ENCODE measurements at places on chromosomes 7 and 10.
A peak's percentile ranks its signal among the peaks of the same experiment; 100 is the strongest.

GRCh38 chr10:124166431-124167125 lies 73.2 kb upstream of the CHST15 start:
- no peak for DNase-seq

- DNase-seq, result no peak
These were observed 113.6 kb downstream of the TBXAS1 start for GRCh38 chr7:139942636-139943035.

- no peak for DNase-seq
These were observed 28.5 kb downstream of the CHAT start for GRCh38 chr10:49642311-49642710.

DNA sequence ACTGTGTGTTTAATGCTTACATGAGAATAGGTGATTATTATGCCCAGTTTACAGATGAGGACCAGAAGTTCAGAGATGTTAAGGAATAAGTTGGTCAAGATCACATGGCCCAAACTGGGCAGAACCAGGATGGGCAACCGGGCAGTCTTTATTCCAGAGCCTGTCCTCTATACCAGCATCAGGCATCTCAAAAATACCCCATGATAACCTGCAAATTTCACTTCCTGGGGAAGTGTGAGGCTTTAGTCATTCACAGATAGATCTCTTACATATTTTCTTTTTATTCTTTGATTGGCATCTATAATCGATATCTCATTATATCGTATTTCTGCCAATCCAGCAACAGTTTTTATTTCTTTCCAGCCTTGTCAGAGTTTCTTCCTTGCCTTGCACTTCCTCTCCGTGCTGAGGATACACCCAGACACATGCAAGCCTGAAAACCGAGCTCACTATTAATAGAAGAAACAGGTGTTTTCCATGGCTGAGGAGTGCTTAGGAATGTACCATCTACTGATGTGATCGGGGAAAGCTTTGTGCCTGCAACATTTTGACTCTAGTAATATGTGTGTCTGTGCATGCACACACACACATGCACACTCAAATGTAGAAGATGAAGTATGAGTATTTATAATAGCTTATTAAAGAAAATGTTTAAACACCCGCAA lies 82.4 kb downstream of the CREM start:
- DNase-seq, result no peak

- no peak for DNase-seq
These were observed 388.6 kb upstream of the C7orf33 start for GRCh38 chr7:148201992-148202391.

GRCh38 chr7:84820481-84820880 lies 366.4 kb downstream of the SEMA3D start:
- no peak for DNase-seq

GRCh38 chr10:86785037-86785436 lies 28.6 kb downstream of the BMPR1A start:
- no peak for DNase-seq

DNA sequence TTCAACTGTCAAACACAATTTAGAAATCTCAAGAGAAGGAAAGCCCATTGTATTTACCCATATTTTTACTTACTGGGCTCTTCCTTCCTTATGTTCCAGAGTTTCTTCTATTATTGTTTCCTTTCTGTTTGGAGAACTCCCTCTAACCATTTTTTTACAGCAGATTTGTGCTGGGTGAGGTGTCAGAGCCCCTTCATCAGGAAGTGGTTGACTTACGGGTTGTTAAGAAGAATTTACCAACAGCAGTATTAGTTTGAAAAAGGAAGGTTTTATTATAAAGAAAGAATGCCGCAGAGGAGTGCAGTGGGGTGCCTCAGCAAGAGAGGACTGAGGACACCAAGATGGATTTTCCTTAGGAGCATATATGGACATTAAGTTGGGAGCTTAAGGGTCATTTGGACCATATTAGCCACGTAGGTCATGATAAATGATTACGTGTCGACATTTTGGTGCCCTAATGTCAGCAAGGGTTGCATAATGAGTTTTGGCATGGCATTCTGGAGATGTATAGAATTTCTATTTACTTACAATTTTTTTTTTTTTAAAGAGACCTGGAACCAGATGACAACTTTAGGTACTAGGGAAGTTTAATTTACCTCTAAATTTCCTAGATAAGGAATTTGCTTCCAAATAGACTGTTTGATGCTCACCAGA lies 6.3 kb upstream of the TBATA start:
- DNase-seq, result no peak

GRCh38 chr10:13950543-13950939 lies 363.8 kb downstream of the PRPF18 start:
- no peak for DNase-seq

GRCh38 chr7:38796626-38797501 lies 112.1 kb downstream of the VPS41 start:
- peak; percentile 39 for DNase-seq

GRCh38 chr10:126204320-126204719 lies 184.0 kb downstream of the ADAM12 start:
- no peak for DNase-seq

DNA sequence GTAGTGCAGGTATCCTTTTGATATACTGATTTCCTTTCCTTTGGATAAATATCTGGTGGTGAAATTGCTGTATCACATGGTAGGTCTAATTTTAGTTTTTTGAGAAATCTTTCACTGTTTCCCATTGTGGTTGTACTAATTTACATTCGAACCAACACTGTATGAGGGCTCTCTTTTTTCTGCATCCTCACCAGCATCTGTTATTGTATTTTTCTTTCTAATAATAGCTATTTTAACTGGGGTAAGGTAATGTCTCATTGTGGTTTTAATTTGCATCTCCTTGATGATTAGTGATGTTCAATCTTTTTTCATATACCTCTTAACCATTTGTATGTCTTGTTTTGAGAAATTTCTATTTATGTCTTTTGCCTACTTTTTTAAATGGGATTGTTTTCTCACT lies 335.4 kb upstream of the MTPN start:
- DNase-seq, result no peak

GRCh38 chr7:12747687-12748306 lies 60.4 kb downstream of the ARL4A start:
- DNase-seq, result no peak

GRCh38 chr7:6218329-6218728 lies 54.1 kb downstream of the CYTH3 start:
- DNase-seq, result no peak

DNA sequence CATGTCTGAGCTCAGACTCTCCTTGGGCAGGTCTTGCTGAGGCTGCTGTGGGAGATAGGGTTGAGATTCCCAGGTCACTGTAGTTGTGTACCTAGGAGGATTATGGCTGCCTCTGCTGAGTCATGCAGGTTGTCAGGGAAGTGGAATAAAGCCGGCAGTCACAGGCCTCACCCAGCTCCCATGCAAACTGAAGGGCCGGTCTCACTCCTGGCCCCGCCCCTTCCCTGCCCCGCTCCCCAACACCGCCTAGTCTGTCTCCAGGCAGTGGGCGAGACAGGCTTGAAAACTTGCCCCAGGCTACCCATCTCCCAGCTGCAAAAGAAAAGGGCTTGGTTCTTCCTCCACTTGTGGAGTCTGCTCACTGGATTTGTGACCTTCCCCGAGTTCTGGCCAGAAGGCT lies 41.6 kb upstream of the SDHAF3 start:
- no peak for DNase-seq

DNA sequence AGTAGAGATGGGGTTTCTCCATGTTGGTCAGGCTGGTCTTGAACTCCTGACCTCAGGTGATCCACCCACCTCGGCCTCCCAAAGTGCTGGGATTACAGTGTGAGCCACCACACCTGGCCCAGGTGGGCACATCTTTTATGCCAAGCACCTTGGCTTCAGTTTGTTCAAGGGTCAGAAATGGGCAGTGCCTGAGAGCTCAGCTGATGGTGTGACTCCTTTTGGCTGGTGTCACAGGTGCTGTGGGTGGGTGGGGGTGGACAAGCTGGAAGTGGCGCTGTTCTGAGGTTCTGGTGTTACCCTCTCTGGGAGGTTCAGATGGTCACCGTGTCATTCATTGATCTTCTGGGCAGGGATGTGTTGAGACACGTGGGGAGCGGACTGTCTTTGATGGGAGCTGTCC lies 11.5 kb downstream of the ADCY1 start:
- DNase-seq, result no peak

DNA sequence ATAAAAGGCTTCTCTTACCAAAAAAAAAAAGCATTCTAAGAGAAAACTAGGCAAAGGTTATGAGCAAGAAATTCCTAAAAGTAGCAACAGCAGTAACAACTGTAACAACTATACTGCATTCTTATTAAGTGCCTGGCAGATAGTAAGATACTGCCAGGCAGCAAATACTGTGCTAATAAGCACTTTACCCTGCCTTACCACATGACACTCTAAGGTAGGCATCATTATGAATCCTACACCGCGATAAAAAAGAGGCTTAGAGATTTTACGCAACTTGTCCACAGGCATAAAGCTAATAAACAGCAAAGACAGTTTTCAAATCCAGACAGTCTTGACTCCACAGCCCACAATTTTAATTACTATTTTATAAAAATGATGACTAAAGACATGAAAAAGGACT lies 83.2 kb downstream of the USP6NL start:
- no peak for DNase-seq

DNA sequence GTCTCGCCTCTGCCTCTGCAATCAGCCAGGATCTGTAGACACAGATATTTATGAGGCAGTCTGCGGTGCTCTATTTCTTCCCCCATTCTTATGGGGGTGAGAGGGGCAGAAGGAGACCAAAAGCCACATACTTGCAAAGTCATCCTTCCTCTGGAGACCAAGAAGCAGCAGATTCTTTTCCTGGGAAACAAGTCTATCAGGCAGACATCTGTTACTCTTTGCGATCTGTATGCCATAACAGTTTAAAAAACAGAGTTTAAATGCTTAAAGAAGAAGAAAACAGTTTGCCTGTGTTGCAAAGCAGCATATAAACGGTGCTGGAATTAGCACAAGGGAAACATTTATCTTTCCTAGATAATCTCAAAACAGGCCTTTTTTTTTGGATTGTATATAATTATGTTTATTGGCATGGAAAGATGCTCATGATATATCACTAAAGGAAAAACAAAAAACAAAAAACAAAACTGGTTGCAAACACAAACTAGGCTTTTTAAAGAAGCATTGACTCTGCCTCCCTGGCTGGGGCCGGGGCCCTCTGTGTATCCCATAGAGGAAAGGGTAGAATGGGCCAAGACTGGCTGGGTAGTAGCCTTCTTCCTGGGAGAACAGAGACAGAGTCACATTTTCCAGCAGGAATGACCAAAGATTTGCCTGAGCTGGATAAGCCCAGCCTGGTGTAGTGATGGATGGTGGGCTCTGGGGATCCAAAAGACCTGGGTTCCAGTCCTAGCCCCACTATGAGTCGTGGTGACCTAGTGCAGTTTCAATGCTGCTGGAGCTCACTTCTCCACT lies 50.4 kb downstream of the RGS10 start:
- DNase-seq, result no peak

GRCh38 chr10:118871244-118871865 lies 116.6 kb upstream of the CACUL1 start:
- no peak for DNase-seq

DNA sequence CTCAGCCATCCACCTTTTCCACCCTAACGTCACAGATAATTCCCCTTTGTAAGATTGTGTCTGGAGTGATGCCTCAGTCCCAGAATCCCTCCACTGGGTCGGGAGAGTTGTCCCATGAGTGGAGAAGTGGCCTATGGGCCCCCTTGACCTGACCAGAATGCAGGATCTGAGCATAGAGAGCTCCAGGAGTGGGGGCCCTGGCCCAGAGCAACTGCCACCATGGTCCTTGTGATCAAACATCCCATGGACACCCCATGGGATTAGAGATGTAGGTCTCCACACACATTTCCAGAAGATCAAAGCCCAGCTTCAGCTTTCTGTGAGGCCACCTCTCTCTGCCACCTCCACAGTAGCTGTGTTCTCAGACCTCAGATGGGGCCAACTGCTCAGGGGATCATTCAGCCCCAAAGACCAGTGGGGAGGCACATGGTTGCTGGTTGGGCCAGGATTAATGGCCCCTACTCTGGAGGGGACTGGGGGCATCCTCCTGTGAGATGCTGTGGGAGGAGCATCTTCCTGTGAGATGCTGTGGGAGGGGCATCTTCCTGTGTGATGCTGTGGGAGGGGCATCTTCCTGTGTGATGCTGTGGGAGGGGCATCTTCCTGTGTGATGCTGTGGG lies 28.5 kb upstream of the DPYSL4 start:
- no peak for DNase-seq

DNA sequence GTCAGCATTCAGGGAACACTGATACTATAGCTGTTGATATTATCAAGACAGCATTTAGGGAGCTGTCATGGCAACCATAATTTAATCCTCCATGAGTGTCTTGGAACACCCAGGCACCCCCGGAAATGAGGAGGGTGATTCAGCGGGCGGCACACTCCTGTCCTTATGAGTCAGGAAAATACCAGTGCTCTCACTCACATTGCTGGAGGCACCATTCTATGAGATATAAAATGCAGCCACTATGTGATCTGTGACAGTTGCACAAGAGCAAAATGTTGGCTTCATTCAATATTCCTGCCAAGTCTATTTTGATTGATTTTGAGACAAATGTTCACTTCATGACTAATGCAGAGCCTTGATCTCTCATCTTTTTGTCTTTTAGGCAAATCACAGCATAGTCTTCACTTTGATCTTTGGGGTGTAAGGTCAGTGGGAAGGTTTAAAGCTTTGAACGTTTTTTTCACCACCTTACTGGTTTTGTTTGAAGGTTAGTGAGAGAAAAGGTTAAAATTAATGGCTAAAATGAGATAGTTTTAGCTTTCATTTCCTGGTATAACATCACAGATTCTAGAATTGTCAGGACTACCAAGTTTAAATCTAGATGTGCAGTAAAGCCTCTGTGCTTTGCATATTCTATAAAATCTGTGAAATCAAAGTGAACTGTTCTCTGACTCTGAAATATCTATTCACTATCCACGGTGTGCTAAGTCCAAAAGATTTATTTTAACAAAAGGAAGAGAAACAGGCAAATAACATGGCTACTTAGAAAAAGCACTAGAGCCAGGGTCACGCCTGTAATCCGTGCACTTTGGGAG lies 12.4 kb upstream of the ARHGAP12 start:
- DNase-seq, result peak; percentile 88

DNA sequence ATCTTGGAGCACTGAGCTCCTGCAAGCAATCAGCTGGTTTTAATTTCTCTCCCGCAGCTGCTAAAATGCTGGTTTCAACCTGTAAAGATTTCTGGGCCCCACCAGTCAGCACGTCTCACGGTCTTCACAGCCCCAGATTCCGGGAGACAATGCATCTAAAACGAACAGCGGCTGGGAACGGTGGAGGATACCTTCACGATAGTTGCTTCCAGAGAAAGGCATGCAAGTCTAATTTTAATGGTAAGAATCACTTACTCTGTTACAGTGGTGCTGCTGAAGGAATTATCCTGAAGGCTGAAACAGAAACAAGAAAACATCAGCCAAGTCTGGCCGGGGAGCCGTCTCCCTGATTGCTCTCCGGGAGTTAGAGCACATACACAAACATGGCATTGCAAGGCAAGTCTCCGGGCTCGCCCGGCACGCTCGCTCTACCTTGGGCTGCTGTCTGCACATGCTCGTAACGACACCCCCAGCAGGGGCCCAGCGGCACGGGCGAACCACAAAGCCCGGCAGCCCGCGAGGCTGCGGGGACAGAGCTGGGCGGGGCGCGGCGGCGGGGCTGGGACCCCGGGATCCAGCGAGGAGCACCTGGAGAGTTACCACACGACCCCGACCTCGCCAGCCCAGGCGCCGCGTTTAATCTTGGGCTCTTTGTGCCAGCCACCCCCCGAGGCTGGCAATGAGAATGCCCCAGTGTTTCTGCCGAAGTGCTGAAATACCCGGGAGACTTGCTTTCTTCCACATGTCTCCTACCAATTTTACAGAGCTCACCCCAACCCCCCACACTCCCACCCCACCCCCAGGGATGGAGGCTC lies at the start of gene FAM13C:
Gene FAM13C, minus strand, starts transcription at position 406 of the 815 bp plus-strand sequence. Its CDS starts 89 bp downstream, at position 317.
- no peak for DNase-seq

Measured in Panc1 (cell line).